H4 (cell line): ENCODE measurements at places on chromosomes 1 and 21. TPM values are rescaled to one million over a fixed set of nuclear protein-coding genes. Genes with fewer than 3 reads are reported as not detected.
A peak's percentile ranks its signal among the peaks of the same experiment; 100 is the strongest.

Gene OPTC
- total RNA-seq: not detected in 2 replicates

DNA sequence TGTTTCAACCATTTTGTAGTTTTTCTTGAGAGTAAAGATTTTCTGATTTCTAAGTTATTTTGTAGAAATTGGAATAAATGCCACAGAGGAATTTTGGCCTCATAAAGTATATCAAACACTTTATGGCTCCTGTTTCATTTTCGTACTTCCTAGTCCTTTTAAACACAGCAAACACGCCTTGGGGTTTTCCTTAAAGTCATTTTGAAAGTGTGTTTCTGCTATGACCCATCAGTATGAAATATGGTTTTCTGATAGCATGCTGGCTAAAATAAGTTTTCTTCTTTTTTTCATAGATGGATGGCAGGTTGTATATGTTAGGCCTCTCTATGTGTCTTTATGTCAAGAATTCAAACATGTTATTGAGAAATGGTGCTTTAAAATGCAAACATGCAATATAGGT, 940.1 kb upstream of the TMPRSS15 start:
- DNase-seq: no peak

Gene WNT2B
- 0.37 and 0.97 TPM in 2 replicates for total RNA-seq

- DNase-seq: peak; percentile 63
Measured at GRCh38 chr1:21534674-21535378, 25.6 kb downstream of the ALPL start.

GRCh38 chr1:247576514-247576913, 11.6 kb upstream of the OR2G2 start:
- DNase-seq: no peak

Gene OR6K3
- not detected in 2 replicates for total RNA-seq

Gene INAVA
- 0.55 and 1.1 TPM in 2 replicates for total RNA-seq
